ENCODE measurements at places on chromosomes 6 and 20. TPM values are rescaled to one million over a fixed set of nuclear protein-coding genes. Genes with fewer than 3 reads are reported as not detected.

Gene CAGE1
- total RNA-seq = 0.60 TPM

DNA sequence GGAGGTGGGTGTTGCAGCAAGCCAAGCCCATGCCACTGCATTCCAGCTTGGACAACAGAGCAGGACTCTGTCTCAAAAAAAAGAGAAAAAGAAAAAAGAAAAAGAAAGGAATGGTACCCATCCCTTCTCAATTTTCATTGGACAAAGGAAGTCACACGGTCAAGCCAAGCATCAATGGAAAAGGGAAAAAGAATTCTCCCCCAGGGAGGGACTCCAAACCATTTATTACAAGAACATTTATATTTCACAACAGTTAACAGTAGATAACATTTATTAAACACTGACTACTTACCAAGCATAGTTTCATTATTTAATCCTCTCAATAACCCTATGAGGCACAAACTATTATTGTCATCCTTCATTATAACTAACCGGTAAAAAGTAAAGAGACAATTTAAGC, 6.6 kb upstream of the KIF13A start:
- DNase-seq = no peak

- no peak for DNase-seq
Measured at GRCh38 chr6:131958542-131959470, 7.6 kb upstream of the CCN2 start.

Gene PXT1
- 0.60 TPM for total RNA-seq

Gene GRM1
- total RNA-seq = not detected

Gene C20orf96
- 2.7 TPM for total RNA-seq

GRCh38 chr20:39464238-39464637, 502.1 kb downstream of the DHX35 start:
- no peak for DNase-seq

DNA sequence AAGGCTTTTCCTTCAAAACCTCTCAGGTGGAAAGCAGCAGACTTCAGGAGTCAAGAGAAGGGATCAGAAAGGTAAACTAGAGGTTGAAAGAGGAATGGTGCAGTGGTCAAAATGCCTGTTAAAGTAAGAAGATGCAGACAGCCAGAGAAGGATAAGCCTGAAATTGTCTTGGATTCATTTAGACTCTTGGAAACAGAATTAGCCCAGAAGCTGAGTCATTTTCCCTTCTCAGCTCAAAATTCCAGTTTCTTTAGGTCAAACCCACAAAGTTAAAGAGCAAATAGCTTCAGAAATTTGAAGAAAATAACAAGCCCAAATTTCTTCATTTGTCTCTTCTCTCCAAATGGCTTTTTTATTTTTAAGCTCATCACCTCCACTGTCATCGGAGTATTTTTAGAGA, 73.9 kb downstream of the DHX35 start:
- no peak for DNase-seq

Gene NKAPL
- not detected for total RNA-seq

Gene TREML2
- 2.9 TPM for total RNA-seq

DNA sequence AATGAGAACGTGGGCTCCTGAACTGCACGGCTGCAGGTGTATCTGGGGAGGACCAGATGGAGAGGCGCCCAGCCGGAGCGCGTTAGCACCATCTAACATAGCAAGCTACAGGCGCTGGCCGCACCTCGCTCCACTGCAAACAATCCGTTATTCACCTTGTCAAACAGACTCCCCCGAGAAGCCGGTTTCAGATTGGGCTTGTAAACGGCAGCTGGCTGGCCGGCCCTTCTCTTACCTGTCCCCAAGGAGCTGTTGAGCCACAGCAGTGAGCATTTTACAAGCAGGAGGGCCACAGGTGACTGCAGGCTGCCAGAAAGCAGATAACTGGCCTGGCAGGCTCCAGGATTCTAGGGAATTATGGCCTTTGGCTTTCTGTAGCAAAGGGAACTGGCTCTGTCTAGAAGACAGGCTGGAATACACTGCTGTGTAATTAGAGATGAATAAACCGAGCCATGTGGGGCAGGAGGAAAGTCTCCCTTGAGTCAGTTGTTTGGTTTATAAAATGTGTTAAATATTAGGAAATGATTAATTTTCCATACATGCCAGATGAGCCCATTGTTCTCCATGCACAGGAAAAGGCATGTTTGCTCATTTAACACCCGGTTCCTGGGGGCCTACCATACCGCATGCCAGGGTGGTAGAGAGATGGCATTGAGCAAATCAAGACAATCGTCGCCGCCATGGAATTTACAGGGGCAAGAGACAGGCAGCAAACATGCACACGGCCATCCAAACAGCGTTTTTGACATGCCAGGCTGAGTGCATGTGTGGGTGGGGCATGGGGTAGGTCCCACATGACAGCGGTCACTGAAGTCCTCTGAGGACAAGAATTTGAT, 159.3 kb downstream of the NFATC2 start:
- DNase-seq = no peak

Gene CST4
- total RNA-seq = not detected

- DNase-seq = no peak
Measured at GRCh38 chr6:79564636-79565035, 27.4 kb upstream of the LCA5 start.

Gene MYCT1
- 4.6 TPM for total RNA-seq

DNA sequence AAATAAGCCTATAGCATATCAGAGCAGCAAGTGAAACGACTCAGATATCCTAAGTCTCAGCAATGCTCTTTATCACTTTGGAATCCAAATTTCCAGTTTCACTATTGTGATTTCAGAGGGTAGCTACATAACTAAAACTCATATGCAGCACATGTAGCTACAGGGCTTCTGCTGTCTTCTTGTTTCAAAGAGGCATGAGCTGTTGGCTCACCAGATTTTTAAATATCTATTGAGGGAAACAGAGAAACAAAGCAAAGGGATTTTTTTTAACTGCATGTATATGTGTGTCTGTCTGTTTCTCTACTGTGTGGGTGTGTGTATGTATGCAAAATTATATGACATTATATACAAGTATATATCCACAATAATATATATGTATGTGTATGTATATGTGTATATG, 258.4 kb downstream of the HDGFL1 start:
- DNase-seq = no peak

DNA sequence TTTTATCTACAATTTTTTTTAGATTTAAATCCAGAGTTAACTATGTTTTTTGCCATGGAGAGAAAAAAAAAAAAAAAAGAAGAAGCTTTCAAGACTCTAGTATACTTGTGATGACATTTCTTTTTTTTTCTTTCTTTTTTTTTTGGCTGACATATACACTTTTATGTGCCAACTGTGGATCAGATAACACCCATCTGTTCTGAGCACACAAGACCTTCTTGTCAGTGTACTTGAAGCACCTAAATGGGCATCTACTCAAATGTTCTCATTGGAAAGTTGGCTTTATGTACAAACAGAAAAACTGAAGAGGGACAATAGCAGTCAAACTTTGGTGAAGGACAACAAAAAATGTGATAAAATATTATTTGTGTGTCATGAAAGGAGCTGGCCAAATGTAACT, 904.5 kb downstream of the GRIK2 start:
- DNase-seq = no peak

Gene PNPLA1
- total RNA-seq = not detected

- no peak for DNase-seq
Measured at GRCh38 chr20:56520180-56520579, 4.4 kb upstream of the FAM209A start.

DNA sequence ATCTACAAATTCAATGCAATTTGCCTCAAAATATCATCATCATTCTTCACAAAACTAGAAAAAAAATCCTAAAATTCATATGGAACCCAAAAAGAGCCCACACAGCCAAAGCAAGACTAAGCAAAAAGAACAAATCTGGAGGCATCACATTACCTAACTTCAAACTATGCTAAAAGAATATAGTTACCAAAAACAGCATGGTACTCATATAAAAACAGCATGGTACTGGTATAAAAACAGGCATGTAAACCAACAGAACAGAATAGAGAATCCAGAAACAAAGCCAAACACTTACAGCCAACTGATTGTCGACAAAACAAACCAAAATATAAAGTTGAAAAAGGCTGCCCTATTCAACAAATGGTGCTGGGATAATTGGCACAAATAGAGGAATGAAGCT, 278.1 kb downstream of the TPBG start:
- DNase-seq = no peak

GRCh38 chr6:45757443-45758130, 258.1 kb downstream of the CLIC5 start:
- no peak for DNase-seq

GRCh38 chr20:41344477-41344876, 3.9 kb downstream of the LPIN3 start:
- no peak for DNase-seq

Data from T-helper 17 cell (primary cell).